RCC 7860 (cell line): ENCODE measurements at places on chromosomes 13 and 19.

DNA sequence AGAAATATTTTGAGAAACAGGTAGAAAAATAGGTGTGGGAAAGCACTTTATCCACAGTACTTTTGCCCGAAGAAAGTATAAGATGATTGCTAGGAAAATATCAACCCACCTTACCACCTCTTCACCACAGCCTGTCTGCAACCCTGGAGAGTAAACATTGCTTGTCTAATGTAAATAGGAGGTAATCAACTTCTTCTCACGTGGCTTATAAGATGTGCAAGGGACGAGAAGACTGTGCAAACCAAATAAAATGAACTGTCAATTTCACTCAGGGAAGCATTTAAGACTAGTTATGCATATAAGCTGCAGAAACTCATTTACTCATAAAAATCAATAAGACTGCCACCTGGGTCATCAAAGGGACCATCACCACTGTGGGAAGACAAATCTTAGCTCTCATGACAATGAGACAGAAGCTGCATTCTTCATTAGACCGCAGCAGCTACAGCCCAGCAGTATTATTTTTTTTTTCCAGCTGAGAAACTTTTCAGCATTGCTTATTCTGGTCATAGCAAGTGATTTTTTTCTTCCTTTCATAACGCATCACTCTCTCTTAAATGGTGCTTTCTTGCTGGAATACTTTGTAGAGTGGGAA lies 807.7 kb upstream of the GPC6 start:
- no peak for DNase-seq

GRCh38 chr13:30734439-30734838 lies 904 bp upstream of the ALOX5AP start:
- DNase-seq, result peak; percentile 84

- no peak for DNase-seq
Observed at GRCh38 chr13:21138561-21138960, 37.8 kb downstream of the SKA3 start.

DNA sequence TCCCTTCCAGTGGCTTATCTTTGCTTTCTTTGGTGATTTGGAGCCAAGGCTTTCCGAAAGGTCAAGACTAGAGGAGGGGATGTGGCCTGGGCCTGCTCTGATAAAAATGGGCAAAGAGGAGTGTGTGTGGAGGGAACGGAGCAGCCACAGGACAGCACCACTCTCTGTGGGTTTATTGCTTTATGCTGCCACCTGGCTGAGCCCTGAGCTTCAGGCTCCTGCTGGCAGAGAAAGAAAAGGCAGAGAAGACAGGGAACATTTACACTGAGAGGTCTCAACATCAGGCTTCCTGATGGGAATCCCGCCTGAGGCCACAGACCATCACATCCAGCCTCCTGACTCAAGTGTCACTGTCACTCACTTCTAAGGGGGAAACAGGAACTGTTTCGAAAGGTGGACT lies 9.2 kb upstream of the GSX1 start:
- DNase-seq, result no peak

GRCh38 chr13:51785712-51786424 lies 18.1 kb downstream of the DHRS12 start:
- no peak for DNase-seq

DNA sequence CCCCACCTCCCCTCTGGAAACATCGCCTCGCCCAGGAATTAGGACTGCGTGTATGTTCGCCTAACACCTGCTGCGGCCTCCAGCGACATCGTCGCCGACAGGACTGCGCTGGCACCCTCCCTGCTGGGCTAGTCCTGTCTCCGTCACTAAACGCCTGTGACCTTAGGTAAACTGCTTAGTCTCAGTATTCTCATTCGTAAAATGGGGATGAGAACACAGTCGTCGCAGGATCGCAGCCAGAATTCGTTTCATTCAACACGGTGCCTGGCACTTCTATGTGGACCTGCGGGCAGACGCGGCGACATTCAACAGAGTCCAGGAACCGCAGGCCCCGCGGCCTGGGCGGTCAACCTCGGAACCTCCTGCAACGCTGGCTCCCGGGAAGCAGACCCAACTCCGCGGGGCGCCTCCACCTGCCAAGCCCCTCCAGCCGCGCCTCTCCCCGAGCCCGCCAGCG lies 485 bp downstream of the CRYL1 start:
- no peak for DNase-seq

GRCh38 chr19:12156223-12157058 lies at the start of gene ZNF625:
ZNF625 (minus strand) TSS chr19:12156734; CDS start chr19:12156558, 176 bp downstream.
- DNase-seq, result peak; percentile 77

GRCh38 chr19:41546386-41546789 lies 29.6 kb upstream of the CEACAM21 start:
- DNase-seq, result no peak

DNA sequence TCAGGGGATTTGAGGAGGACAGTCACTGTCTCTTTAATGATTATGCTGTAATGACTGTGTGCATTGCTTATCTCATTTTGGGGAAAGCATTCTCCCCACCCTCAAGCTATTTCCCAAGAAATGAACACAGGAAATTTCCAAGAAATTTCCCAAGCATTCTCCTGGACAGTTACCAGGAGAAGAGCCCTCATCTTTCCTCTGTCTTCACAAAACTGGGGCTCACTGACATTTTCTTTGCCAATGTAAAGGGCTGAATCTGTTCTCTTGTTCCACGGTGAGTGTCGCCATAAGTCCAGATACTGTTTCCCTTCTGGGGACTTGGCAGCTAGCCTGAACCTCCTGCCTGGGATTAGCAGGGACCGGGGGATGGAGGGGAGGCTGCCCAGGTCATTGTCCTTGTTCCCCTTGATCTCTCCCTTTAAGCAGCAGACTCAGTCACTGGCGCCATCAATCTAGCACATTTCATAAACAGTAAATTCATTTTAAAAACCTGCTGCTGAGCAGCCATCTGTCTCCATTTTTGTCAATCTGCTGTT lies 172.8 kb downstream of the DNAJC15 start:
- DNase-seq, result no peak

GRCh38 chr13:42798118-42798517 lies 16.7 kb downstream of the FAM216B start:
- DNase-seq, result no peak
